ENCODE measurements at places on chromosomes 13 and 19.

- DNase-seq, result no peak
Measured at GRCh38 chr13:88623150-88623549, 952.0 kb downstream of the SLITRK5 start.

- no peak for DNase-seq
Measured at GRCh38 chr13:61350341-61350740, 65.3 kb downstream of the PCDH20 start.

DNA sequence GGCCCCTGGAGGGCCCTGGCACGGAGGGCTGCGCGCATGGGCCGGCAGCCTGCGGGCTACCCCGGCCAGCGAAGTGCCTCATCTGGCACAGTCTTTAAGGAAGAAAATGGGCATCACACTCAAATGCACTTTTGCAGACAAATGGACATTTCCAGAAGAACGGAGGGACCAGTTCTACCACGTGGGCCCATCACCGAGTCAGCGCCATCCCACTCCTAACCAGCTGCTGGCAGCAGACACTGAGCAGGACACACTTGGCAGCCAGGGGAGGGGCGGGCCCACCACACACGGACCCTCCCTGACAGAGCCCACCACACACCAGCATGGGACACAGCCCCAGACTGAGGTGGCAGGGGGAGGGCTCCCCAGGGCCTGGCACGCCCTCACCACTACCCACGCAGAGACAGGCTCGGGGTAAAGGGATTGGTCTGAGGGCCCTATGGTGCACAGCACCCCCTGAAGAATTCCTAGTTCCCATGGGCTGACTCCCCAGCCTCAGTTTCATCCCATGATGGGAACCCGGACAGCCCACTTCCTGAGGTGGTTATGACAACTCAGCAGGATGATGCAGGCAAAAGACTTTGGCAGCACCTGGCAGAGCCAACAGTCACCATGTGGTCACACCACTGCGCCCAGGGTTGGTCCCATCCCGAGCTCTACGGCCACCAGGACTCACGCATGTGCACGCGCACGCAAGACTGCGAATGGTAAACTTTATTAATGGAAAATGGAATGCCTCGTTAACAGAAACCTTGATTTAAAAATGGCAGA, 18.7 kb upstream of the TINCR start:
- peak; percentile 56 for DNase-seq

DNA sequence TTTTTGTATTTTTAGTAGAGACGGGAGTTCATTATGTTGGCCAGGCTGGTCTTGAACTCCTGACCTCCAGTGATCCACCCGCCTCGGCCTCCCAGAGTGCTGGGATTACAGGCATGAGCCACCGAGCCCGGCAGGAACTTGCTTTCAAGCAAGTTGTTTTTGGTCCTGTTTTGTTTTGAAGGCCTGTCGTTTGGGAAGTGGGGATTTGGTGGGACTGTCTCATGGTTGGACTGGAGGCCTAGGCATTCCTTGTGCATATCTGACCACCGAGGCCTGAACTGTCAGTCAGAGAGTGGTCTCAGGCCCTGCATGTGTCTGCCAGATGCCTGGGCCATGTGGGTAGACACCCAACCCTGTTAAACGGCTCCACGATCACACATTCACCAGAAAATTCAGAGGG, 26.3 kb downstream of the UBXN6 start:
- no peak for DNase-seq

DNA sequence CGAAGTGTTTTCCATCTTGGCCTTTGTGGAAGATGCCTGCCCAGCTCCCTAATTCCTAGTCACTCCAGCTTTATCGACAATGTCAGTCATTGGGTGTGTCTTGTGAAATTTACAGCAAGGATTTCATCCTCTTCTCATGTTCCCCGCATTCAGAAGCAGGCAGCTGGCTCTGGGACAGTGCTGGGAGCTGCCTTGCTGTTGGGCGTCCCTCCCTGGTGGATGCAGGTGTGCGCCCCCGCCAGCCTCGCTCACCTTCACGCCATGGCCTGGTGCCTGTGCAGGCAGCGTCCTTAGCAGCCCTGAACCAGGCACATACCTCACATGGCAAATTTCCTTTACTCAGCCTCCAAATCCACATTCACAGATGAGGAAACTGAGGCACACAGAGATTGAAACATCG, 39.7 kb upstream of the TFDP1 start:
- DNase-seq, result no peak

DNA sequence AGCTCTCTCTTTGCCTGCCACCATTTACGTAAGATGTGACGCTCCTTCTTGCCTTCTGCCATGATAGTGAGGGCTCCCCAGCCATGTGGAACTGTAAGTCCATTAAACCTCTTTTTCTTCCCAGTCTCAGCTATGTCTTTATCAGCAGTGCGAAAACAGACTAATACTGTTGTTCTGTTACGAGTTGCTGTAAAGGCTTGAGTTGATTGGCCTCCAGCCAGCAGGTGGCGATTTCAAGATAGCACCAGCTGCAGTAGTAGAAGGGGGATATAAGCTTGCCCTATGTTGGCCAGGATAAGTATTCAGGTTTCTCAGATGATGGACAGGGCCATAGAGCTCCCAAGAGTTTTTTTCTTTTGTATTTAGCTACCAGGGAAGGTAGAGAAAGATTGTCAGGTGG, 385.5 kb downstream of the MZT1 start:
- DNase-seq, result no peak

DNA sequence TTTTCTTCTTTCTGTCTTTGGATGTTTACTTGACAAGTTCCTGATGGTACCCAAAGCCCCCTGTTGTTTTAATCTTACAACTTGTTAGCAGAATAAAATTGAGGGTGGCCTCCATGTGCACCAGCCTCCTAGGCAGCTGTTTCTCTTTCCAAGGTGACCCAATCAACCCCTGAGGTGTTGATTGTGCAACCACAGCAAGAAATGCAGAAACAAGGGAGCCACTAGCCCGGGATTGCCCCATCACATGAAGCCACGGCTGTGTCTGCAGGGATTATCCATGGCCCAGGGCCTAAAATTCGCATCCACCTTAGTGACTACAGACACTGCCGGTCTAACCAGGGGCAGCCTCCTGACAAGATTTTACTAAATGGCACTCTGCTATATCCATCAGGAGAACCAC, 14.4 kb downstream of the CEACAM4 start:
- DNase-seq, result no peak

DNA sequence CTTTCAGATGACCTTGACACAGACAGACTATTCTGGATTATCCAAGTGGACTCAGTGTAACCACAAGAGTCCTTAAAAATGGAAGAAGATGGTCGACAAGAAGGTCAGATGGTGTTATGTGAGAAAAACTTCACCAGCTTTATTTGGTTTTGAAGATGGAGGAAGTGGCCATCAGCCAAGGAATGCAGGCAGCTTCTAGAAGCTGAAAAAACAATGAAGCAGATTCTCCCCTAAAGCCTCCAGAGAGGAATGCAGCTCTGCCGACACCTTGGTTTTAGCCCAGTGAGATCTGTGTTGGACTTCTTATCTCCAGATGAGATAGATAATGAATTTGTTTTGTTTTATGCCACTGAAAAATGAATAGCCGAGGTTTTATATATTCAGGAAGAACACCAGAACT, 501.5 kb downstream of the DCT start:
- DNase-seq, result no peak

GRCh38 chr19:3478409-3479176, 1.7 kb downstream of the SMIM24 start:
- no peak for DNase-seq
